ENCODE measurements at places on chromosomes 1 and 21.

DNA sequence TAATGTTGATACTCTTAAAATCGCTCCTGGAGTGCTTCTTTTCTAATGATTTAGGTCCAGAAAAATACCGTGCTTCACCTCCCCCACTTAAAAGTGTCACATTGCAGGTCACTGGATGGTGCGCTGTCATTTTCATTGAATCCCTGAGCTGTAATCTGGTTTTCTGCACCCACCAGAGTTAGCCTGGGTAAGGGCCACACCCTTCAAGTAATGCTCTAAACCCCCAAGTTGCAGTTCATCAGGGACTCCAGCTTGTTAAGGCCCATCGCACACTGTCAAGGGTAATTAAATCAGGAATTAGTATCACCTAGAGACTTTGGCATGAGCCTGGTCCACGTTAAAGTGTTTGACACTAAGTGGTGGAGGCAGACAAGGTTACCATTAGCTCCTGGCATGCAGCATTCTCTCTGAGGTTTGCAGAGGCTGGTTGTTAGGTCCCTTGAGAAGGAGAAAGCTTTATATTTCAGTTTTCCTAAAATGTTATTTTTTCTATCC is 34.0 kb downstream of the ASTN1 start:
- DNase-seq, result no peak

DNA sequence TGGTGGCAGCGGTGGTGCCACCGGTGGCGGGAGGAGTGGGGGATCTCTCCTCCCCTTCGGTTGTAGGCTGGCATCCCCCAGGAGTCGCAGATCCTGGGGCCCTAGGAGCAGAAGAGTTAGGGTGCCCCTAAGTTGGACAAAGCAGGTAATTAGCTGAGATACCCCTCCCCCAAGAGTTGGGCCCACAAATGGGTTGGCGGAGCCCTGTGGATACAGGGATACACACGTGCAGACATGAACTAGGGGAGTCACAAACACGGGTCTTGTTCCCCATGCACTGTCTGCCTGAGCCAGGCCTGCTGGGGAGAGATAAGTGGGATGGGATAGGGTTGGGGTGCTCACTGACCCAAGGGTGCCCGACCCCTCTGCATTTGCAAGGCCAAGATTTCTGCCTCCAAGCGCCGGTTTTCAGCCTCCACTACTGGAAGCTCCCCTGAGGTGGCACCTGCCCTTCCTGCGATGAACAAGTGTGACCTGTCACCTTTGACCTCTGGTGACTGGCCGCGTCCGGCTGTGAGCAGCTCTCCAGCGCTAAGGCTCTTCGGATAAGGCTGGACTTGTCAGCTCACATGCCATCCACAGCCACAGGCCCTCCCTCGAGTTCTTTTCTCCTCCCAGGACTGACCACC is 1.8 kb downstream of the CCDC17 start:
- DNase-seq, result no peak

DNA sequence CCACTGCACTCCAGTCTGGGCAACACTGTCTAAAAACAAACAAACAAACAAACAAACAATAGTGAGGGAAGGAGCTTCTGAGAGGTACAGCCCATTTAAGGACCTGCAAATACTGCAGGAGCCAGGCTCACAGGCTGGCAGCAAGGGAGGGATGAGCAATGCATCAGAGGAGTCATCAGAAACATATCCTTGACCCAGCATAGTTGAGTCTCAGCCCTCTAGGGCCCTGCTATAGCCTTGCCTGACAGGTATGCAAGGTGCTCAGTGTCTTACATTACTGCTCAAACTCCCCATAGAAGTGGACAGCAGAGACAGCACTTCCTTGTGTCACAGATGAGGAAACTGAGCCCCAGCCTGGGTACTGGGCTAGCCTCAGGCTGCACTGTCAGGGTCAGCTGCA is 7.3 kb upstream of the TTC4 start:
- DNase-seq, result no peak

GRCh38 chr1:56494306-56494705 is 85.1 kb downstream of the PLPP3 start:
- DNase-seq, result no peak

- DNase-seq, result no peak
These were observed 17.3 kb upstream of the LRP8 start for GRCh38 chr1:53344921-53345838.

- no peak for DNase-seq
These were observed at the start of gene LYST for GRCh38 chr1:235866205-235866912. TSS of gene LYST (minus strand) at chr1:235866906. CDS start at chr1:235830417, 36,489 bp downstream.

- no peak for DNase-seq
These were observed at the start of gene HEYL for GRCh38 chr1:39639305-39640130. TSS of gene HEYL (minus strand) at chr1:39639643. CDS start at chr1:39639625, 18 bp downstream.

- DNase-seq, result no peak
These were observed 9.3 kb downstream of the MIER1 start for GRCh38 chr1:66933887-66934700.

- no peak for DNase-seq
These were observed 2.7 kb upstream of the FMO1 start for GRCh38 chr1:171245458-171246064.

DNA sequence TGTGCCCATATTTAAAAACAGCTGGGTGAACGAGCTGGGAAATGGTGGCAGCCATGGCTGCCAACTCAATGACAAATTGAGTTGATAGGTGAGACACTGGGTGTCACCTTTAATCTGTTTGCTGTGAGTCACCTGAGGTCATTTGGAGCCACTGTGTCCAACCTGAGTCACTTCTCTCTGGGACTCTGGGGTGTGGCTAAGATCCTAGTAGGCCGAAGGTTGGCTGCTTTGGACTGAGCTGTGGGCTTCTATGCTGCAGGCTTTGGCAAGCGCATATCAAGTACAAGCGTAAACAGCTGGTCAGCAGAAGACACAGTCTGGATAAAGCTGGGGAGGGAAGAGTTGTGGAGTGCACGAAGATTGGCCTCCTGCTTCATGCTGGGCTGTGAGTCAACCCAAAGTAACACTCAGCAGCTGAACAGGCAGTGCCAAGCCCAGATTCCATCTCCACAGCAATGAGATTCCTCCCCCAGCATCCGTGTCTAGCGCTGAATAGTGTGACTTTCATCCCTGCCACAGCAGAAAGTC is 24.0 kb downstream of the TEX35 start:
- peak; percentile 92 for DNase-seq

- no peak for DNase-seq
These were observed 41.4 kb downstream of the PEX14 start for GRCh38 chr1:10515976-10516750.

DNA sequence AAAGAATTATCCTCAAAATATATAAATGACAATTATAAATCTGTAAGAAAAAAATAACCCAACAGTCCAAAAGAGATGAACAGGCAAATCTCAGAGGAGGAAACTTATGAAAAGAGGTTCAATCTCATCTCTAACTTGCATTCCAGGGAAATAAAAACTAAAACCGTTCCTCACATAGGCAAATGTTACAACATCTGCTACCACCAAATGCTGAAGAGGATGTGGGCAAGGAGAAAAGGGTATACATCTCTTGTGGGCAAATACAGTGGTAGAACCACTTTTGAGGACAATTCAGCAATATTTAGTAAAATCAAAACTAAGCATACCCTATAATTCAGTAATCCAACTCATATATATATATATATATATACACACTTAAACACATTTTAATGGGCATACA is 33.7 kb upstream of the SGIP1 start:
- no peak for DNase-seq

DNA sequence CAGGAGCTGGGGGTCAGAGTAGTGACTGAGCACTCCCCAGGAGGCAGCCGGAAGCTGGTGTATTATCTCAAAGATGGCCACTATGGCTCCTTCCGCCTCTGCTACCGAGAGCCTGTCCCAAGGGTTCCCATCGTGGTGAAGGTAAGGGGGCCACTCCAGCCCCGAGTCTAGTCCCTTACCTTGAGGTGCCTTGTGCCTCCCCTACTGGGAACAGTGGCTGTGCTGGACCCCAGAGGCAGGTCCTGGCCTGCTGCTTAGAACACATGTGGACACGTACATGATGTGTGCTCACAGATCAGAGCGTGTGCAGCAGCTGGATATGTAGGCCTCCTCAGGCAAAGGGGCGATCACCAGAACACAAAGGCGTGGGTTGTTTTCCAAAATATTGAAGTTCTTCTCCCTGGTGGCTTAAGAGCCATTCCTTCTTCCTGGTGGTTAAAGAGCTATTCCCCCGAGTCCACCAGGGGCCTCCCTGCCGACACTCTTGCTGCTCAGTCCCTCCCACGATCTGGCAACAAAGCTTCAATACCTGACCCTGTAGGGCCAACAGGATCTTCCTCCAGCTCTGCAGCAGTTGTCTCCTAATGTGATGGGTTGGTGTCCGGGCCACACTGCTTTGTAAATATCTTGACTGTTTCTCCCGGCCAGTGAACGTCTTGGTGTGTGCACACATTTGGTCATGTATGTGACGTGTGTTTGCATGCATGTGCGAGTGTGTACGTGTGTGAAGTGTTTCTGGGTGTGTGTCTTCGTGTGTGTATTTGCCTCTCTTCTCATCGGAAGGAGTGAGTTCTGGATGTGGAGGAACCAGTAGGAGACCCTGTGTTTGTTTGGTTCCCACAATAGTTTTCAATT is 68.4 kb upstream of the TINAGL1 start:
- no peak for DNase-seq

DNA sequence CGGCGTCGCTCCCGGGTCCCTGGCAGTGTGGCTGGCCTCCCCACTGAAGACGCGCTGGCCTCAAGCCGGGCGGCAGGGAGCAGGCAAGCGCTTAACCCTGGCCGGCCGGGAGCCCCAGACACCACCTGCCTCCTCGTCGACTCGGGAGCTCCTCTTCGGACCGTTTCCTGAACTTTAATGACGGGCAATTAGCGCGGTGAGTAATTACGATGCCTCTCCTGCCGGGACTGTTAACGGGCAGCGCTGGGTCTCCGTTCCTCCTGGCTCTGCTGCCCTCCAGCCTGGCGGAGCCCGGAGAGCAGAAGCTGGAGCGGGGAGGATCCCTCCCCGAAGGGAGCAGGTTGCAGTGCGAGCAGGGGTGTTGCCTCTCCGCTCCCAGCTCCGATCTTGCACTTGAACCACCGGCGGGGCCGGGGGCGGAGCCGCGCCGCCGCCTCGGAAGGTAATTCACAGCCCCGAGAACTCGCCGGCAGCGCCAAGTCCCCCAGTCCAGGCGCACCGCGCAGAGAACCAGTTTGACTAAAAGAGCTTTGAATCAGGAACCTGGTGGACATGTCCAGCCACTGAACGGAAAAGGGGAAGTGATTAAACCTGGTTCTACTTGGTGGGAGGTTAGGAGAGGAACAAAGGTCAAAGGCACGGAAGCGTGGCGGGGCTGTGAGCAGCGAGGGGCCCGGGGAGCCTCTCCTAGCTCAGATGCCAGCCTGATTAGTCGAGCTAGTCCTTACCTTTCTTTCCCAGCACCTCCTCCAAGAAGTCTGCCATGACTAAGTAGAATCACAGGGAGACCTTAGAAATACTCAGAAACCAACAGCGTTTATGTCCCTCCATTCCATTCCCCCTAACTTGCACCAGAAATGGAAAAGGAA is 18.3 kb upstream of the PLEKHA6 start:
- DNase-seq, result no peak

GRCh38 chr1:20402585-20403422 is 83.2 kb downstream of the CAMK2N1 start:
- DNase-seq, result no peak

GRCh38 chr1:182107209-182107608 is 45.7 kb upstream of the ZNF648 start:
- no peak for DNase-seq

DNA sequence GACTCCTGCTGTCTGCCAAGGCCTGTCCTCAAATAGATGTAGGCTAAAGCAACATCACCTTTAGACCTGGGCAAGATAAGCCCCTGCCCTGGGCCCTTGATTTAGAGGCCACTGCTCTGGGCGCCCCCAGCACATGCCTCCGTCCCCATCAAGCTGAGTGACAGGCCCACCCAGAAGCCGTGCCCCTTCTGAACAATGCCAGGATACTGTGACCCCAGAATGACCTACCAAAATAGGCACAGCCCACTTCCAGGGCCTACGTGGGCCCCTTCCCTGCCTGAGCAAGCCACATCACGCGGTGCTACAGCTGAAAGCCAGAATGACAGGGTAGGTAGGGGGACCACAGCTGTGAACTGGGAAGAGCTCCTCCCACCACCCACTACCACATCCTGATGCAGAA is 24.7 kb upstream of the BECN2 start:
- no peak for DNase-seq

DNA sequence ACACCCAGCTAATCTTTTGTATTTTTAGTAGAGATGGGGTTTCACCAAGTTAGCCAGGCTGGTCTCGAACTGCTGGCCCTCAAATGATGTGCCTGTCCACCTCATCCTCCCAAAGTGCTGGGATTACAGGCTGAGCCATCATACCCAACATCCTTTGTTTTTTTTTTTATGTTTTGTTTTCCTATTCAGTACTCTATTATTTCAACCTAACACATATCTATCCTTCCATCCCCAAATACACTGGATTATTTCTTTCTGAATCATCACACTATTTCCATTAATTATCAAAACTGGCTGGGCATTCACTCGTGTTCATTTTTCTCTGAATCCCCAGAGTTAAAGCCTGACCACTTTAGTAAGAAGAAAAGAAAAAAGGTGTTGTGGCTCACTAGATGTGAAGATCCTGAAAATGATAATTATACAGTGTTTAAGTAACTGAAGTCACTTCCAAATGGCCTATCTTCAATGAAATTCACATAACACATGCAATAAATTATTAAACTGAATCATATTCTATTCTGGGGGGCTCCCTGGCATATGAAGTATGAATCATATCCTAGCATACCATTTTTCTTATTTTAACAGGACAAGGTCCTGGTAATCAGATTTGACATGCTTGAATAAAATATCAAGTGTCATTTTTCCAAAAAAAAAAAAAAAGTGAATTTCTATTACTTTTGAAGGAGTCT is 1754.2 kb downstream of the BRINP3 start:
- no peak for DNase-seq

DNA sequence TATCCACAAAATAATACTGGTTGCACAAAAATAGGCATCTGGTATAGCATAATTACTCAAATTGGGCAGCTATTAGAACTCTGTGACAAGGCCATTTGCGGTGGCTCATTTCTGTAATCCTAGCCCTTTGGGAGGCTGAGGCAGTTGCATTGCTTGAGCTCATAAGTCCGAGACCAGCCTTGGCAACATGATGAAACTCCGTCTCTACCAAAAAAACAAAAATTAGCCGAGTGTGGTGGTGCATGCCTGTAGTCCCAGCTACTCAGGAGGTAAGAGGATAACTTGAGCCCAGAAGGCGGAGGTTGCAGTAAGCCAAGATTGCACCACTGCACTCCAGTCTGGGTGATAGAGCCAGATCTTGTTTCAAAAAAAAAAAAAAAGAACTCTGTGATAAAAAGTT is 36.7 kb downstream of the PLPP3 start:
- no peak for DNase-seq

DNA sequence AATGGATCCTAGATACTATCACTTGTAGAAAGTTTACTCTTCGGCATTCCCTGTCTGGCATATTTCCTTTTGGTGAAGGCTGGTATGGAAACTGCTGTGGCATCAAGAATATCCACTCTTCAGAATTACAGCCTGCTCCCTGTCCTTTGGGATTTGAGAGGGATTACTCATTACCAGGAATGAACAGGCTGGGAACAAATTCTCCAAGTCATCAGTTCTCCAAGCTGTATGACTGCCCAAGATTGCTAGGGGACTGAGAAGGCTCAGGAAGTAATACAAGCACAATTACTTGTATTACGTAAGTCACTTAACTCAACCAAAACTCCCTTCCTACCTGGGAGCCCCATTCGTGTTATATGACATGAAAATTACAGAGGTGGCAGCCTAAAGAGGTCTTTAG is 49.6 kb downstream of the CD58 start:
- DNase-seq, result no peak

- DNase-seq, result no peak
These were observed 28.2 kb upstream of the ANKRD13C start for GRCh38 chr1:70382682-70383081.

Data from HFF-Myc (cell line).